ENCODE measurements at places on chromosomes 2 and 18.

DNA sequence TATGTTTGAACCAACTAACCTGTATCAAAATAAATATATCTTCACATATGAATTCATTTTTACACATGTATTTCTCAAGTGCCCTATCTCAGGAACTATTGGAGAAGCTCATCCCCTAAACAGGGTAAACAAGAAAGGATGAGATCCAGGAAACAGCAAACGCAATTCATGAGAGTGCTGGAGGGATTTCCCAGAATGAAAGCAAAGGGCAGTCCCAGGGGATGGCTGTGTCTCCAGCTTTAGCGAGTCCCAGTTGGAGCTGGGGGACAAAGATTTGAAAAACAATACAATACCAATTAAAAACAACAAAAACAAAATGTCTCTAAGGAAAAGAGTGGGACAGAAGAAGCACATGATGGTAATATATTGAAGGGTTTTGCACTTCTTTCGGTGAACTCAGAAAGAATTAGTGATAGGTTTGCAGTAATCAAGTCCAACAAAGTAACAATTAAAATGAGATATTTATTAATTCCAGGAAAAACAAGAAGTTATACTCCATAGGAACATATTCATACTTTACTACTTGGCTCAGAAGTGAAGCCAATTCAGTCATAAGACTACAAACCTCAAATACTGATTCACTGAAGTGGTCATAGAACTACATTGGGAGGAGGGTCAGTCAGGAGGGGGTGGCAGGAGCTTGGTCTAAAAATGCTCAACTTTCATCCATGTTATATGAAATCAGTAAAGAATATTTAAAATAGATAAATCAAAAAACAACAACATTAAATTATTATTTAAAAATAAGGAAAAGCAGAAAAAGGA, 73.1 kb upstream of the PDE1A start:
- no peak for DNase-seq

DNA sequence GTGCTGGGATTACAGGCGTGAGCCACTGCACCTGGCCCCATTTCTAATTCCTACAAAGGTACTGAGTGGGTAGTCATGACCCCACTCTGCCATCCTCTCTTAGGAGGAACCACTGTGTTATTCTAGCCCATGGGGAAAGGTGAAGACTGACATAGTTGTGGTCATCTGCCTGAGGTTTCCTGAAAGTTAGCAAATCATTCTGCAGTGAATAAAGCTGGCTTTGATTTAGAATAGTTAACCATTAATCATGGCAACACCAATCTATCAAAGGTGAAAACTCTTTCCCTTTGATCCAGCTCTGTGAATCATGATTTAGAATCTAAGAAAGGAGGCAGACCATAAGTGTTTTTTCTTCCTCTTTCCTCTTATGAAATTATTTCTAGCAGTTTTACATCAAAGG, 50.8 kb downstream of the SUMO1 start:
- DNase-seq = no peak

GRCh38 chr2:158882297-158882696, 86.1 kb upstream of the TANC1 start:
- DNase-seq = no peak

- DNase-seq = no peak
Measured at GRCh38 chr2:36698993-36699392, 2.5 kb downstream of the VIT start.

GRCh38 chr2:20179755-20180594, 45.0 kb downstream of the SDC1 start:
- no peak for DNase-seq

- no peak for DNase-seq
Measured at GRCh38 chr2:53129851-53130250, 637.8 kb upstream of the CHAC2 start.

GRCh38 chr2:122333932-122334331, 578.5 kb downstream of the TSN start:
- no peak for DNase-seq

DNA sequence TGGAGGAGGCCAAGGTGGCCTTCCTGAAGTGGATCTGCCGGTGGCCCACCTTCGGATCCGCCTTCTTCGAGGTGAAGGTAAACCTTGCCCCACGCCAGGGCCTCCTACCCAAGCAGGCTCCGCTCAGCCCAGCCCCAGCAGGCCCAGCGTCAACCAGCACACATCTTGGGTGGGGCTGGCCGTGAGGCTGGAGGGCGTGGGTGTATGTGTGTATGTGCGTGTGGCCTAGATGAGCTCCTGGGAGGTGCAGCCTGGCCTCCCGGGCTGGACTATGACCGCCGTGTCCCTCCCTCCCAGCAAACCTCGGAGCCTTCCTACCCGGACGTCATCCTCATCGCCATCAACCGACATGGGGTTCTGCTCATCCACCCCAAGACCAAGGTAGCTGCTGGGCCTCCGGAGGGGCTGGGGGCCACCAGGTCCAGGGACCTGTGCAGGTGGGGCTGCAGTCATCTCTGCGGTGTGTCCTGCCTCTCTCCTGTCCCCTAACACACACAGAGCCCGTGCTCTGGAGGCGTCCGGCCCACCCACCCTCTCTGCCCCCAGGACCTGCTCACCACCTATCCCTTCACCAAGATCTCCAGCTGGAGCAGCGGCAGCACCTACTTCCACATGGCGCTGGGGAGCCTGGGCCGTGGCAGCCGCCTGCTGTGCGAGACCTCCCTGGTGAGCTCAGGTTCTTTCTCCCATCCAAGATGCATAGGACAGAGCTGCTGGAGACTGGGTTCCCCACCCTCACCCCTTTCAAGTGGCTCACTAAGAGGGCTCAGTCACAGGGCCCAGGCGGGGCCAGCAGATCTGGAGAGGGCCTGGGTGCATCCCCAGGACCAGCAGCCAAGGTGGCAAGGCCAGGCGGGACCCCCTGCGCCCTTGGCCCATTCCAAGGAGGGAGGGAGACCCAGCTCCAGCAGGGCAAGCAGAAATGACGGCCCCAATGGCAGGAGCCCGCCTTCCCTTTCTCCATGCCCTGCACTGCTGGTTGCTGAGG, 9.4 kb upstream of the GPR17 start:
- no peak for DNase-seq

DNA sequence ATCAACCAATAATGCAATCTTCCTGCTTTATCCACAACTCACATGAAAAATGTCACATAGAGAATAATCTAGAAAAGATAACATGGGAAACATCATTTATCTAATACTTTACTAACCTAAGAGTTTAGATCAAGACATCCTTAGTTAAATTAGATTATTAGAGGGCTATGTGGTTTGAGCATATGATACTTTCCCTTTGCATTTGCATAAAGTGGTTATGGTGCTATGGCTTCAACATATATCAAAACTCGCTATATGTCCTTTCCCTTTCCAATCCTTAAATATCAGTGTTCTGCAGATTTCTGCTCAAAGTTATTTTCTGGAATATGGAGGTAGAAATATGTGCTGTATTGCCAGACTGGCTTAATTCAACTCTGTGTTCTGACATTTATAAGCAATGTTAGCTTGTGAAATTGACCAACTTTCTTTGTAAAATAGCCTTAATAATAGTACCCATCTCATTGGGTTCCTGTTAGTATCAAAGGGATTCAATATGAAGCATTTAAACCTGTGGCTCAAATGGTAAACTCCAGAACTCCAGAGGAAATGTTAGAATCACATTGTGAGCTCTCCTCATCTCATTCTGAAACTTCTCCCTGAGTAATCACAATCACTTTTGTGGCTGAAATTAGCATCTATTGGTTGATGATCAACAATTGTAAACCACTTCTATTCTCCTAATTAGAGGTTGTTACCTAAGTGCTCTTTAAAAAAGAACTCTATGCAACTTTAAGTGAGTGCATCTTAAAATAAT, 1089.9 kb upstream of the SLC39A10 start:
- no peak for DNase-seq

- DNase-seq = no peak
Measured at GRCh38 chr2:20456116-20456571, 9.3 kb downstream of the RHOB start.

DNA sequence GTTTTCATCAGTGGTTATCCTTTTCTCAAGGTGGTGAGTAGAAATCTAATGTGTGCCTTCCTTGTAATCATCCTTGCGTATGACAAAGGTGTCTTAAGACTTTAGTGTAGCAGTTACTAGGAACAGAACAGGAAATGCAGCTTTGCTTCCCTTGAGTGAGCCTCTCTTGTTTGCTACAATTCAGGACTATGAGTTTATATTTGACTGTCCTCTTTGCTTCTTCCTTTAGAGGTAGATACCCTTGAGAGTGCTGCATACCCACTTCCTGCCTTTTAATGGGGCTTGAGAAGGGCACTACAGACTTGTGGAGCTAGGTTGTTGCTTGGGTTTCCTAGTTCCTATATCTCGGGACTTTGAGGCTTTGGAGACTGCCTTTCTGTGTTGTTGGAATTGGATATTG, 3.8 kb downstream of the KCNJ13 start:
- DNase-seq = no peak

- DNase-seq = no peak
Measured at GRCh38 chr2:196747400-196747799, 52.1 kb downstream of the GTF3C3 start.

GRCh38 chr2:66569321-66569851, 134.5 kb downstream of the MEIS1 start:
- DNase-seq = no peak

- no peak for DNase-seq
Measured at GRCh38 chr2:30759481-30759880, 47.8 kb downstream of the CAPN13 start.

DNA sequence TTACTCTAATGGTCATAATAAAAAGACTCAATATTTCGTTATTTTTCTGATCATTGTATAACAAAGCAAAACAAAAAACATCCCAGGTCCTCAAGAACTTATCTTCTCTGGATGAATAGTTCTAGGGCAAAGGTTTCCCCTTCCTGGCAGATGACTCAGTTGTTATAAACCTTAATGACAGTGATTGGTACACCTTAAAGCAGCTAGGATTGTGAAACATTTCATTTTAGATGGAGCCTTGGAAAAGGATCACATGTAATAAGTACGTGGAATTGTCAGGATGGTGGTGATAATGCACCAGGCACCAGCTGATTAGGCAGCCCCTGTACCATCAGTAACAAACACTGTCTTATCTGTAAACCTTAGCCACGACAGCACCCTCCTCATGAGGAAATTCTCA, 47.2 kb downstream of the MEP1B start:
- DNase-seq = no peak

DNA sequence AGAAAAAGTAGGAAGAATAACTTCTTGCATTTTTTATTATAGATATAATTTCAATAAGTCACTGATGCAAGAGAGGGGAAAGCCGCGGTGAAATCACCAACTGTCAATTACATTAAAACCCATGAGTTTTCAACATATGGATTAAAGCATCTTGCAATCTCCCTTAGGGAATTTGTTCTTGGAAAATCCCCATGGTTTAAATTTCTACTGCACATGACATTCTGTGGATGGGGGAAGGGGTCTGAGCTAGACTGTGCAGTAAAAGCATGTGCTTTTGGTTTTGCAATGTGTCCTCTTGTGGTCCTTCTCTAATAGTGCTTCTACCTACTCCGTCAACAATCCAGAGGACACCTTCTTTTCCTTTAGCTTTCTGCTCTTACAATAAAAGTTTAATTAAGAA, 894.0 kb downstream of the DCDC2C start:
- DNase-seq = no peak

GRCh38 chr18:72091369-72091768, 452.8 kb downstream of the CBLN2 start:
- no peak for DNase-seq

DNA sequence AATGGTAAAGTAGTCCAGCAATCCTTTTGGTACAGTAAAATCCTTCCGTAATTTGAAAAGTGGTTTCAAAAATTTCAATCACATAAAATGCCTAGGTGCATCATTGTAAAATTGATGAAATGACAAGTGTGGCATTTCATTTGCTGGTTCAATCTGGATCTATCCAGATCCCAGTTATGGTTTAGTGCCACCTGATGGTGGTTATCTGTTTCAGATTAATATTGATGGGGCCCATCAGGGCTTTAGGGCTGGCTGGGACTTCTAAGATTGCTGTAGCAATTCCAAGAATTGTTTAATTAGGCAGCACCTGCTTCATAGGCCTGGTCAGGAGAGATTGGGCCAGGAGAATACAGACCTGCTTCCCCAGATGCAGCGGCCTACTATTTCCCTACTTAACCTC, 55.5 kb upstream of the PIK3C3 start:
- DNase-seq = no peak

- no peak for DNase-seq
Measured at GRCh38 chr18:21439431-21439846, 161.1 kb downstream of the ESCO1 start.

GRCh38 chr2:234950730-234951663, 820 bp upstream of the SH3BP4 start:
- no peak for DNase-seq

- DNase-seq = no peak
Measured at GRCh38 chr18:12017081-12017480, 35.8 kb downstream of the IMPA2 start.

GRCh38 chr2:75025216-75025615, 66.8 kb downstream of the POLE4 start:
- DNase-seq = no peak

- DNase-seq = no peak
Measured at GRCh38 chr18:13159579-13159978, 59.0 kb upstream of the LDLRAD4 start.

DNA sequence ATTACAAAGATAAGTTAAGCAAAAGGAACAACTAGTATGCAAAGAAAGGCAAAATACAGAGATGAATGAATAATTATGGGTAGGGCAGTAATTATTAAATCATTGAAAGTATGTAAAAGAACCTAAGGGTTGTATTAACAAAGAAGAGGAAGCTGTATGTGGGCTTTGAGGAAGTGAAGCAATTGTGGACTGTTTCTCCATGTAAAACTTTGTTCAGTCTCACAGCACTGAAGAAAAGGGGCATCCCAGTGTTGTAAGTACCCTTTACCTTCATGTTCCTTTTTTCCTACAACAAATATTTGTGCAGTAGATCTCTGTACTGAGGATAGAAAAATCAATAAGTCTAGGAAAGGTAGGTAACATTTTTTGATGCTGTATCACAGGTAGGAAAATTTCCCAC, 388.7 kb upstream of the NRP2 start:
- DNase-seq = no peak

- no peak for DNase-seq
Measured at GRCh38 chr2:118371515-118371914, 283.2 kb downstream of the INSIG2 start.

DNA sequence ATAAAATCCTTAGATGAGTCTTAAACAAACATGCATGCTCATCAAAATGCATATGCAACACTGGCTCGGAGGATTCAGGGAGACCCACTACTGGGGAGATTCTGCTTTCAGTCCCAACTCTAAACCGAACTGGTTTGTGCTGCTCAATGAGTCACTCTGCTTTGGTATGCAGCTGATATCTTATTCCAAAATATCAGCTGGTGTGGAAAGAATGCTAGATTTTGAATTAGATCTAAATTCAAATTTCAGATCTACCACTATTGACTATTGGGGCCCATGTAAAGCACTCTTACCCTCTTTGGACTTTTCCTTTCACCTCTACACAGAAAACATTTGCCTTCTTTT, 39.2 kb upstream of the TTN start:
- DNase-seq = no peak

- no peak for DNase-seq
Measured at GRCh38 chr2:237464757-237465391, 22.2 kb upstream of the MLPH start.

DNA sequence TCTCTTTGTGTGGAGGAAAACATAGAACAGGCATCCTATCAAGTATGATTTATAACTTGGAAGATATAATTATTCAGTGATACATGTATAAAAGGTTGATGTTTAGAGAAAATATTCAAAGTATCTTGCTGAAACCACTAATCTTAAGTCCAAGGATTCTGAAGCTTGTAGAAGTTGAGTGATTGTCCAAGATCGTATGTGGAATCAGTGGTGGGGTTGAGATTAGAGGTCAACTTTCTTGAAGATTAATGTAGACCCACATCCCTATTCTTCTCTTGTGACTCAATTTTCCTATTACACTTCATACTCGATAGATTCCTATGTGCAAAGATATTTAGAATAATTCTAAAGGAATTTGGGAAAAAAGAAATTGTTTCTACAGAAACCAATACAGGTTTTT, 1565.9 kb upstream of the ACVR2A start:
- DNase-seq = no peak

Measured in stimulated activated CD4-positive, alpha-beta T cell treated with anti-CD3 and anti-CD28 coated beads, Interleukin-1b, Interleukin-23, amount 100 ng/mL, for 1 hour (primary cell).